ENCODE measurements at places on chromosomes 1 and 21.
A peak's percentile ranks its signal among the peaks of the same experiment; 100 is the strongest.

GRCh38 chr1:204411451-204412204, at the start of gene PPP1R15B:
TSS of gene PPP1R15B (minus strand) at chr1:204411817. CDS start at chr1:204411411, 406 bp downstream.
- peak; percentile 93 for DNase-seq

- no peak for DNase-seq
Observed at GRCh38 chr1:28246427-28246832, 10.5 kb downstream of the ATP5IF1 start.

- no peak for DNase-seq
Observed at GRCh38 chr1:76820028-76820427, 47.3 kb upstream of the ST6GALNAC5 start.

DNA sequence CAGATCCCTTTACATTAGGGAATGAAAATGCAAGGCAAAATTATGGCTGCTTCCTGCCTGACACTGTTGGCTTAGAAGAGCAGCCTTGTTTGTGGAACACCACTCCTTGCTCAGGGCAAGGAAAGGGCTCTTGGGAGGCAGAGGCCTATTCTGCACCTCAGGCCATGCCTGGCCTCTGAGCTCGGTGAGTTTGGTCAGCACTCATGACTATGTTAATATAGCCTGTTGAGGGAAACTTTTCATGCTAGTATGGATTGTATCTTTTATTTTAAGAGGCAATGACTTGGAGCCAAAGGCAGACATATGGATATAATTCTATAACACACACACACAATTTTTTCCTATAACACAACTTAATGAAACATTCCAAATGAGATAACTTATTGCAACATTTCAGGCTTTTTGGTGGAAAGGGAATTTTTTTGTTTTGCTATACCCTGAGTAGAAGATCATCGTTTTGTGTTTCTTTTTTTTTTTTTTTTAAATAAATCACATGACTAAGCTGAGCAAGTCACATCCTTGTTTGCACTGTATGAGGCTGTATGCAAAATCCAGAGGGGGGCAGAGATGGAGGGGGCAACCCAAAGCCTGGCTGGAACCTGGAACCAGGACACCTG, 5.6 kb upstream of the YRDC start:
- DNase-seq, result no peak

DNA sequence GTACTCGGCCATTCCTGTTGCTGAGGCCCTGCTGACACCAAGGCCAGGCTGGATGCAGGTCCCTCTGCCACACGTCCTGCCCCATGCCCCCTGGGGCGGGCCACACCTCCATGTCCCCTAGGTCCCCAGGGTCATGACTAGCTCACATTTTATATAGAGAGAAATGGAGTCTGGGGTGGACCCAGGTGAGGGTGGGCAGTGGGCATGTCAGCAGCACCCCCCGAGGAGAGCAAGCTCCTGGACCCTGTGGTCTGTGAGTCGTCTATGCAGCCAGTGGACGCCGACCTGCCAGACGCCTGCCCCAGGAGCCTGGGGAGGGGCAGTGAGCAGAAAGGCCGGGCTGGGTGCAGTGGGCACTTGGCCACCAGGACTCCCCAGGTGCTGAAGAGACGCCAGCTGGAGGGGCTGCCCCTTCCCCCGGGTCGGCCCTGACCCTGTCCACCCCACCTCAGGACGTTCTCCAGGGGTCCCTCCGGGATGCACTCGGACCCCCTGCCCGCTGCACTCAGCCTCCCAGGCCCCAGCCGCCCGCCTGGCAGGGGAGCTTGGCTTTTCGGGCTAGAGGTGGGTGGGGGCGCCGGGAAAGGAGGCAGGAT, 15.9 kb downstream of the SAMD11 start:
- no peak for DNase-seq

- no peak for DNase-seq
Observed at GRCh38 chr21:15839601-15840000, 109.8 kb downstream of the USP25 start.

DNA sequence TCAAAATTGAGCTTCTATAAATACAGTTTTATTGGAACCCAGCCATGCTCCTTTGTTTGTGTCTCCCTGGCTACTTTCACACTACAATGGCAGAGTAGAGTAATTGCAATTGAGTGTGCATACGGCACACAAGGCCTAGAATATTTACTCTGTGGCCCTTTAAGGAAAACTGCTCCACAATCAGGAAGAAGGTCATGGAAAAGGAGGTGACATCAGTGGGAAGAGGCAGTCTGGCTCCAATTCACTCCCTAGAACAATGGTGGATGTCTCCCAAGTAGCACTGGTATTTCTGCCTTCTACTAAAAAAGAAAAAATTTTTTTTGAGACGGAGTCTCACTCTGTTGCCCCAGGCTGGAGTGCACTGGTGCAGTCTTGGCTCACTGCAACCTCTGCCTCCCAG, 51.3 kb downstream of the KRTAP19-8 start:
- DNase-seq, result no peak

- DNase-seq, result no peak
Observed at GRCh38 chr1:2128189-2128901, 66.2 kb downstream of the FAAP20 start.

DNA sequence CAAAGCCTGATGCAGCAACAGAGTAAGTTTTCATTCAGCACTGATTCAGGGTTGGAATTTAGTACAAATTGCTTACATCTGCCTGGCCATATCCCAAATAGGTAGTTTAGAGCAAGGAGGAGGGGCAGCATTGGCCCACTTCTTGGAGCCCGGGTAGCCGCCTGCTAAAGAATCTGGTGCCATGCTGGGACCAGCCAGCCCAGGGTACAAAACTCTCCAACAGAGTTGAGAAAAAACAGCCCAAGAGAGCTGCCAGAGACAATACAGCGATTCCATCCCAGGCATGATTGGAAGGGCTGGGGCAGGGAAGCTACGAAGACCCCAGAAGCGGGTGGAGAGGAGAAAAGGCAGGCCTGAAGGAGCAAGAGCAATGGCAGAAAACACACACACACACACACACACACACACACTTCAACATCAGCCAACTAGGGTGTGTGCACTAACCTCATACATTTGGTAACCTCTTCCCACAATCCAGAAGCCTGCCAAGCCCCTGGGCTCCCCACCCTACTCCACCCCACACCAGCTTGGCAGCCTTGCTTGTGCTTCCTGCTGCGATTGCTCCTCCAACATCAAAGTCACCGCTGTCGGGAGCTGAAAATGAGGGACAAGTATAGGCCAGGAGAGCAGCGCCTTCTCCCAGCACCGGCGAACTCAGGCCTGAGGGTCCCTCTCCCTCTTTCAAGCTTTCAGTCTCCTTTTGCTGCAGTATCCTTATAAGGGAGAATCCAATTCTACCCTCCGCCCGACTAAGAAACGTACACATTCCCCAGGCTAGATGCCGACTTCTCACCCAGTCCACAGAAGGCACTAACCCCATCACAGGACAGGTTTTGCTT, 1.2 kb downstream of the PIK3C2B start:
- peak; percentile 61 for DNase-seq

DNA sequence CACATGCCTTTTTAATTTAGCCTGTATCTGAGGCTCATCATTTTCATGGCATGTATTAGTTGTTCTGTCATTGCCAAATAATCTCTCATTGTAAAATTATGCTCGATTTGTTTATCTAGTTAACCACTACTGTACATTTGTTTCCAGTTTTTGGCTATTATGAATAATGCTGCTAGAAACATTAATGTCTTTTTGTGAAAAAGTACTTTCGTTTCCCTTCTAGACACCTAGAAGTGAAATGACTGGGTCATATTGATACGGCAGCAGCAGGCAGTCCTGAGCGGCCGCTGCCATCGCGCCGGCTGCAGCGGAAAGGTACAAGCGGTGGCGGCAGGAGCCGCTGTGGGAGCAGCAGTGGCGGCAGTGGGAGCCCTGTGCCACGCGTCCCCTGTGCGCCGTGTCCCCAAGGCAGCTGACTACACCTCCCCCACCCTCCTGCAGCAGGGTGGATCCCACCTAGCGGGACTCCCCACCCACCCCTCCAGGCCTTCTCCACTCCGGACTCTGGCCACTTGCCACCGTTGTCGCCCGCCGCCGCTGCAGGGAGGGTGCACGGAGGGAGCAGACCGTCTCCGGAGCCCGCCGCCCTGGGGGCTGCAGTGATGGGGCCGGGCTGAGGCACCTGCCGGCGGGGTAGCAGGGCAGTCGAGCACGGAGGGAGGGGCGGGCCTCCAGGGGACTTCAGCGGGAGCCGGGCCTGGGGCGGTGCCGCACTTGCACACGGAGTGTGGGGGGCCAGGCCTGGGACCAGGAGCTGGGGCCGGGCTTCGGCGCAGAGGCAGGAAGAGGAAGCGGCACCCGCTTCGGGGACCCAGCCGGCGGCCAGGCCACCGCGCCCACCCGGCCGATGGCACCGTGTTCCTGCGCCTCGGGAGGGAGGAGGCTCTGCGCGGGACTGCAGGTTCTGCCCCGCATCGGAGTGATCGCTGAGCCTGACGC, 66.8 kb upstream of the RGS7 start:
- DNase-seq, result peak; percentile 81

DNA sequence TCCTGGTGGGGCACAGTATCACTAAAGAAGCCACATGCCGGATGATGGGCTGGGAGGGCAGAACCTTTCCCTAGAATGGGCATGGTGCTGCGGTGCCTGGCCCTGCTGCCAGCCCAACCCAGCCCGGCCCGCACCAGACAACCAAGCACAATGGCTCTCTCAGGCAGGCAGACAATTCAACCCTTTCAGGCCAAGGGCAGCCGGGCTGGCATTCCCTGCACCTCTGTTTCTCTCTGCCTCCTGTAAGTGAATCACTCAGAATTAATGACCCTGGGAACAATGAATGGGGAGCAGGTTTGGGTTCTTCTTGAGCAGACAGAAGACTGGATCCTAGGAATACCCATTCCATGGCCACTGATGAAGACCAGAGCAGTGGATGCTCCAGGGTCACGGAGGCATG, 41.0 kb upstream of the IFFO2 start:
- DNase-seq, result no peak

DNA sequence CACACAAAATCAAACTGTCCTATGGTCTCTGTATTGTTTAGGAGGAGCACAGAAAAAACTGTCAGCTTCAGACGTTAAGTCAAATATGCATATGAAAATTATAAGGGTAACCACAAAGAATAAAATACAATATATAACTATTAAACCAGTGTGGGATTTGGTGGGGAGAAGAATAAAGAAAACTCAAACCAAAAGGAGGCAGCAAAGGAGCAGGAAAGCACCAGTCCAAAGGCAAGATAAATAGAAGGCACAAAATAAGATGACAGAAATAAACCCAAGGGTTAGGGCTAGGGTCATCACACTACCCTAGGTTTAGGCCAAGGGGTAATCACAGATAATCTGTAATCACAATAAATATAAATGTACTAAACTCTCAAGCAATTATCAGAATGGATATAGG, 32.8 kb downstream of the DLGAP3 start:
- DNase-seq, result no peak

DNA sequence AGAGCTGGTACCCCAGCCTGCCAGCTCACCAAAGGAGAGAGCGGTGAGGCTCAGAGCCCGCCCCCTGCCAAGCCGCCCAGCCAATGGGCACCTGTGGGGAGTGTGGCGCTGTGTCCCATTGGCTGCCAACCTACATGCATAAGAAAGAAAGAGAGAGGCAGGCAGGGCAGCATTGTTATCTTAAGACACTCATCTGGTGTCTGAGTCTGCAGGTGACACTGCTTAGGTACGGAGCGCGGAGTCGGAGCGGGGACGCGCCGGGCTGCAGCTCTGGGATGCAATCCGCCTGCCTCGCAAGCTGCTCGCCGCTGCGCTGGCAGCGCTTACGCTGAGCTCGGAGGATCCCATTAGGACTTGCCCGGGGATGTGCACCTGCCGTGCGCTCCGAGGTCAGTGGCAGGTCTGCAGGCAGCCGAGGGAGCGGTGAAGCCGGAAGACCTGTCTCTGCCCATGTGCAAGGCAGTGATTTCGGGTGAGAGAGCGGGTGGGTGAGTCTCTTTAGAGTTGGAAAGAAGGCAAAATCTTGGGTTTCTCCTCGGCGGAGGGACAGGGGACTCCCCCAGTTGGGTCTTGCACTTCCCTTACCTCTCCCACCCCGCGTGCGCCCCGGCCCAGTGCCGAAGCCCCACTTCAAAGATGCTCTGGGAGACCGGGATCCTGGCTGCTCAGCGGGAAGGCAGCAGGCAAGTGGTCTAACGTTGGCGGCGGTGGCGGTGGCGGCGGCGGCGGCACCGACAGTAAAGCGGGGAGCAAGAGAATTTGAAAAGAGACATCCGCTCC, at the start of gene BRINP2:
Gene BRINP2 (plus strand): TSS at position 203 of the 780 bp plus-strand sequence. CDS start 58,919 bp downstream, outside the sequence.
- DNase-seq, result peak; percentile 91

GRCh38 chr1:200328379-200328778, 81.5 kb downstream of the ZNF281 start:
- DNase-seq, result no peak

- DNase-seq, result no peak
Observed at GRCh38 chr1:234706199-234706598, 96.2 kb upstream of the IRF2BP2 start.

- no peak for DNase-seq
Observed at GRCh38 chr1:41617336-41617735, 132.9 kb upstream of the EDN2 start.

DNA sequence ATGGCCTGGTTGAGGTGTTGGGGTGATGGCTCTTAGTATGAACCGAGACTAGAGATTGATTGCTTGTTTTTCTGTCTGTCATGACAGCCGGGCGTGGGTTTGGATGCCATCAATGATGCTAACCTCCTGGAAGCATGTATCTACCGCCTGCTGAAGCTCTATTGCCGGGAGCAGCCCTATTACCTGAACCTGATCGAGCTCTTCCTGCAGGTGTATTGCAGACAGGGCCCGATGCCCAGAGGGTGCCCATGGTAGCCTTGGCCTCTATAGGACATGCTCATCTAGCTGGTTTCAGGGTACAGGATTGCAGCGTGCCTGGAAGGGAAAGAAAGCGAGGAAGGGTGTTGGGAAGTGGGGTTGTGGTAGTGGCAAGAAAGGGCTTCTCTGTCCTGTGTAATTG, 2.6 kb upstream of the RUSC1 start:
- DNase-seq, result no peak

DNA sequence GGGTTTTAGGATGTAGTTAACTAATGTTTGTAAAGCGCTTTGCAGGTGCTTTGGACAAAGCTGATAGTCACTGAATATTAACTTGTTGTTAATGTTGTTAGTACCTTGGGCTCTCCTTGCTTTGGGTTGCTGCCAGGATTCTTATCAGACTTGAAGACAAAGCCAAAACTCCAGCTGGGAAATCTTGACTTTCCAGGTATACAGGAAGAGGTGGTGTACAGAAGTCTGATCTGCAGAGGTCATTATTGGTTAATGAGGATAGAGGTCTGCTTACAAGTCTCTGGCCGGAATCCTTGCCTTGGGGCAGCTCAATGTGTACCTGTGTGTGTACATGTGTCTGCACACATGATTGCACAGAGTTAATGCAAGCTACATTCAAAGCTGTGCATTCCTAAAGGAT, 96.0 kb upstream of the POU3F1 start:
- no peak for DNase-seq

- peak; percentile 9 for DNase-seq
Observed at GRCh38 chr1:44244986-44245385, 31.7 kb downstream of the DMAP1 start.

DNA sequence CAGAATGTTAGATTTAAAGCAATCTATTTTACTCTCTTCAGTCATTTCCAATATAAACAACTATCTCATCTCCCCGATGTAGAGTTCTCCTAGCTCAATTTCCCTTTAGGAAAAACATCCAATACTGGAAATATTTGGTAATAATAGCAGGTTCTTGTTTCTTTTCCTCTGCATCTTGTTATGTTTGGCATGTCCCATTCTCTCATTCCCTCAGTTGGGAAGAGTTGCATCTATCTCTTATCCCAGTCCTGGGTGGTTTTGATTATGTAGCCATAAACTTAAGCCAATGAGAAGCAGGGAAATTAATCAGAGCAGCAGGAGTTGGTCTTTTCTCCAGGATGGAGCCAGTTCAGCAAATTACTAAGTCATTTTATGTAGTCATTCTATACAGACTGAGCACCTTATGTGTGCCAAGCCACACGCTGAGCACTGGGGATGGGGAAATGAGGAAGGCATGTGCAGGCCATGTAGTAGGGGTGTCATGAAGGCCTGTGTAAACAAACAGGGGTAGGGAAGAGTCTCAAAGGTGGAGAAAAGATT, 418.2 kb upstream of the NFIA start:
- DNase-seq, result no peak

All from SK-N-SH (cell line).